ENCODE measurements at places on chromosomes 13 and 19.

DNA sequence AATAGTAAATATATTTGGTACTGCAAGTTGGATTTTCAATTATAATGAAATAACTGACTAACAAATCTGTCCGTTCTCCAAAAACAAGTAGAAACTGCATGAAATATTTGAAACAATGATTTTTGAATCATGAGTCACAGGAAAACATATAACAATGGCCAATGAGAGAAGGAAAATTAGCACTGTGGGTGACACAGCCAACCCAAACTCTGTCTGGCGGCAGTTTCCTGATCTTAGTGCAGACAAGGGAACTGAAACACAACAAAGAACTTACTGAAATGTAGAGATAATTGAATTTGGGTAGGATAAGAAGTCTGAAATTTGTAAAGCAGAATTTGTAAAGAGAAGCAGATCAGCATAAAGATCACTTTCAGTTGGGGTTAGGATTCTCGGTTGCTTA, 2743.3 kb upstream of the PCDH20 start:
- no peak for DNase-seq

DNA sequence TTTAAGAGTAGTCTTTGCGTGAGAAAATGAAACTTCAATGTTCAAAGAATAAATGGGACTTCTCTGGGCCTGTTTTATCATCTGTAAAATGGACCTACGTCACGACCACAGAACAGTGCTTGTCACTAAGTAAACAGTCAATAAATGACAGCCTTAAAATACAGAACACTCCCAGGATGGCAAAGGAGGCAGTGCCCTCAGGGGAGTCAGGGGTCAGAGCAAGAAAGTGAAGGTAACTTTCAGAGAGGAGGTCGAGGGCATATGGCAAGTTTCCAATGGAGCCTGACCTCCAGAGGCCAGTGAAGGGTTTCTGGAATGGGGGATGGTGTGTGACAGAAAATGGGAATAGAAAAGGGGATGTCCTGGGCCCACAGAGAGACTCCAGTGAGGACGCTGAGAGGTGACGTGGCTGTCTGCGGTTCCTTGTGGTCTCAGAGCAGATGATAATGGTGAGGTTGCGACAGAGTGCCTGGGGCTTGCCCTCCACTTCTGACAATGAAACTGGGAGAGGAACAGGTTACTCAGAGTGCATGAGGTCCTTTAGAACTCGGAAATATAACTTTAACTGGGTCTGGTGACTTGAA, 91.8 kb downstream of the UBL3 start:
- no peak for DNase-seq

GRCh38 chr13:21683034-21683733, 12.3 kb downstream of the FGF9 start:
- DNase-seq: no peak

- DNase-seq: no peak
Observed at GRCh38 chr19:47619763-47620162, 10.8 kb downstream of the BICRA start.

DNA sequence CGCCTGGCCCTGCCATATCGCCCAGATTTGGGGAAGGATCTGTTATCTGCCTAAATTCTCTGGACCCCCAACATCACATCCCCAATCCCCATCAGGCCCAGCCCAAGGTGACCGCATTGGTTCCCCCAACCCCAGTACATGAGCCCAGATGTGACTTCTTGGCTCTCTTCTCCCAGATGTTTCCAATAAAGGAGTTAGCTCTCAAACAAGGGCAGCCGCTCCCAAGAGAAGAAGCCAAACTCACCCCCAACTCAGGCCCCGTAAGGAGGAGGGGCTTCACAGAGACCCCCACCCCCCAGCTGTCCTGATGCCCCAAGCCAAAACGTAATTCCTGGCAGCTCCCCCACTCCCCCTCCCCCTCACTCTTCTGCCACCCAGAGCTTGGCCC, 6.9 kb downstream of the FBN3 start:
- DNase-seq: no peak

DNA sequence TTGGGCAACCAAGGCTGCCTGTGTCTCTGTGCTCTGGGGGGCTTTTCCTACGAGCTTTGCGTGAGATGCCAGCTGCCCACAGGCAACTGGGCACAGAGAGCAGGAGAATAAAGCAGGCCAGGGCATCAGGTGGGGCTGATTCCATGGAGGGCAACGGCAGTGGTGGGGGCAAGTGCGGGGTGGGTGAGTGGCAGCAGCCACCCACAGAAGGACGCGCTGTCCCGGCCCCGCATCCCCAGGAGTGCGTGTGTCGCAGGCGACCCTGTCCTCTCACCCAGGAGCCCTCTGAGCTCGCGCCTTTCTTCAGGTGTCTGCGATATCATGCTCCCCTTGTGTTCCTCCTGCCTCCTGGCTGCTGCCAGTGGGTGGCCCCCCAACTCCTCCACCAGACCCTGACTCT, 67.4 kb downstream of the MCF2L start:
- DNase-seq: no peak

DNA sequence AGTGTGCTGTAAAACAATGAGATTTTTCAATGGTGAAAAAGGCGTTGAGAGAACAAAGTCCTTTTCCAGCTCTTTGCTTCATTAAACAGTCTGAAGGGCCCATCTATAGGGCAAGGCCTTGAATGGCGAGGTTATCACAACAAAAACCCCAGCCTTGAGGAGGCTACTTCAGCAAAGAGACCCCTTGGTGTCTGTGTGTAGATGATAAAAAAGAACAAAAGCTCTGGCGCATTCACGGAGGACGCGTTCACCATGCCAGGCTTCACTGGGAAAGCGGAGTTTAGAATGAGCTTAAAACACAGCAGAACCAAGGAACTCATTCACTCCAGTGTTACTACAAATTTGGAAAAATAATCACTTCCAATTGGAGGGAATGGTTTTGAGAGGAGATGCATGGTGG, 530.0 kb upstream of the ARGLU1 start:
- DNase-seq: no peak

DNA sequence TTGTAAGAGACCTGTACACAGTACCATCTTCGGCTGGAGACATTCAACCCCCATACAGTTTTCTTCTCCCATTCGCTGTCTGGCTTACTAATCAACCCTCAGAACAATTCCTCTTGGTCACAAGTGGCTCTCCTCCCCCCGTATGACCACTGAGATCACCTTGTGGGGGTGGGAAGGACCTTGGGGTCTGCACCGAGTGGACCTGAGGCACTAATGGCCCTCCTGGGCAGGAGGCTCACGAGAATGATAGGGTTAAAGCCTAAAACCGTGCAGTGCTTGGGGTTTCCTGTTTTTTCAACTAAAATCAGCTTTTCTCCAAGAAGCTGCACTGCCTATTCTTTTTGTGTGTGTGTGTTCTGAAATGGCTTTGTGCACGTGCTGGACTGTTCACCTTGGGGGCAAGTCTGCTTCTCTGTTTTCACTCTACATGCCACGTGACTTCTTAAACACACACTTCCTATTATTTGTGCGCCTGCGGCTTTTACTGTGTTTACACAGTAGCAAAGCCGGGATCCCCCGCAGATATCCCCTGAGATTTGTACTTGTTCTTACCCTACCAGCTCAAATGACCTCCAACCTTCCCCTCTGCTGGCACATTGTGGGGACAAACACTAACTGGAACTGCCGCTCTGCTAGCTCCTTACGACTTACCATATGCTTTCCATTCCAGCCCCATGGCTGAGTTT, 12.3 kb downstream of the RBM26 start:
- DNase-seq: no peak

GRCh38 chr19:55092423-55093318, 17.0 kb downstream of the EPS8L1 start:
- DNase-seq: no peak

DNA sequence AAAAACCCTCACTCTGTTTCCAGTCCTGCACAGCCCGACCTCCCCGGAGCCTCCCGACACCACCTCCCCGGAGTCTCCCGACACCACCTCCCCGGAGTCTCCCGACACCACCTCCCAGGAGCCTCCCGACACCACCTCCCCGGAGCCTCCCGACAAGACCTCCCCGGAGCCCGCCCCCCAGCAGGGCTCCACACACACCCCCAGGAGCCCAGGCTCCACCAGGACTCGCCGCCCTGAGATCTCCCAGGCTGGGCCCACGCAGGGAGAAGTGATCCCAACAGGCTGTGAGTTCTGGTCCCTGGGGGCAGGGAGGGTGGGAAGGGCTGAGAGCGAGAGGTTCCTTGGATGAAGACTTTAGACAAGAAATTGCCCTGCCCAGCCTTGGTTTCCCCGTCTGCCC, 5.4 kb downstream of the MADCAM1 start:
- no peak for DNase-seq

- DNase-seq: no peak
Observed at GRCh38 chr19:3073931-3074595, 11.8 kb upstream of the TLE5 start.

- DNase-seq: no peak
Observed at GRCh38 chr13:76703216-76703615, 183.0 kb downstream of the KCTD12 start.

DNA sequence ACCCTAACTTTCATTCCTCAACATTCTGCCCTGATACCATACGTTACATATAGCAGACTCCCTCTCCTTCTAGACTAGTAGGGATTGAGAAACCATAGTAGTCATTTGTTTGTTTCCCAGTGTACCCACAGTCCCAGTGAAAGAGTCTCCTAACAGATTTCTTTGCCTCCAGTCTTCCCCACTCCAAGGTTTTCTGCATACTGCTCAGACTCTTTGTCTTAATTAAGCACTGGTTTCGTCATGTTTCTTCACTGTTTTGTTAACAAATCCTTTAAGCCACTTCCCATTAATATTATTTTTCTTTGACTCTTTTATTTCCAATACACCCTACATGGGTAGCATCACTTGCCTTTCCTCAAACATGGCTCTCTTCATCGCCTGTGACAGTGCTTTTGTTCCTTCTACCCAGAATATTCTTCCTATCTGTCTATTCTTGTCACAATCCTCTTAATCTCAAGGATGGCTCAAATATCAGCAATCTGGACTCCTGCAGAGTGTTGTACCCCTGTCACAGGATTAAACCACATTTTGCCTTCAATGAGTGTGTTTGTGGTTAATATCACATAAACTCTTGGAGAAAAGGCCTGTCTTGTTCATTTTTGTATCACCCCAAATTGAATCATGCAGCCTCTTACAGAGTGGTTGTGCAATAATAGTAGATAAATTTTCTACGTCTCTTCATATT, 92.7 kb upstream of the KLF12 start:
- DNase-seq: no peak

DNA sequence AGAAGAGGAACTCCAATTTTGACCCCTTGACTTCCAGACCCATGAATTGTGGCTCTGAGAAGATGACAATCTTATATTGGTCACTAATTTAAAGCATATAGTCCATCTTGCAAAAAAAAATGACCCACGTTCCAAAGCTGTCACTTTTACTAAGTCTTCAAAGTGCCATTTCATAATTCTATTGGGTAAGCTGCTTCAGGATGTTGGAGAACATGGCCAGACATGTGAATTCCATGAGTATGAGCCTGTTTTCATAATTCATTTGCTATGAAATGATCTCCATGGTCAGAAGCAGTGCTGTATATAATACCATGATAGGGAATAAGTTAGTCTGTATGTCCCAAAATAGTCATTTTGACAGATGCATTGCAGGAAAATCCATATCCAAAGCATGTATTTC, 1787.3 kb downstream of the SLITRK5 start:
- no peak for DNase-seq

GRCh38 chr13:94703721-94704314, 8.5 kb downstream of the SOX21 start:
- DNase-seq: no peak

DNA sequence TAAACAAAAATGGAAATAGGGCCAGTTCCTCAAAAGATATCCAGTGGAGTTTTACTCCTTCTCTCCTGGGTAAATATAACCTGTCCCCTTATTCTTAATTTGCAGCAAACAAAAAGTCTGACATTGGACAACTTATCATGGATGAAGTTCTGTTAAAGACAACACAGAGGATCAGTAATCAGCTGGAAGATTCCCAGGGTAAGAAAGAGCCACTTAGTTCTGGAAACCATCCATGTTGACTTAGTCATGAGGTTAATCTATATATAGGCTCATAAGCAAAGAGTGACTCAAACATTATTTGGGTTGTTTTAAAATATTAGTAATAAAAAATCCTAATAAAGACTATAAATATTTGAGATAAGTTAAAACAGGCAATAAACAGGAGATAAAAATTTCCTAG, 40.5 kb upstream of the EBPL start:
- DNase-seq: no peak

GRCh38 chr19:45218426-45218825, 26.8 kb downstream of the EXOC3L2 start:
- no peak for DNase-seq

- no peak for DNase-seq
Observed at GRCh38 chr19:47766670-47767069, 11.8 kb upstream of the SELENOW start.

GRCh38 chr19:43809762-43810696, 7.8 kb upstream of the LYPD5 start:
- no peak for DNase-seq

DNA sequence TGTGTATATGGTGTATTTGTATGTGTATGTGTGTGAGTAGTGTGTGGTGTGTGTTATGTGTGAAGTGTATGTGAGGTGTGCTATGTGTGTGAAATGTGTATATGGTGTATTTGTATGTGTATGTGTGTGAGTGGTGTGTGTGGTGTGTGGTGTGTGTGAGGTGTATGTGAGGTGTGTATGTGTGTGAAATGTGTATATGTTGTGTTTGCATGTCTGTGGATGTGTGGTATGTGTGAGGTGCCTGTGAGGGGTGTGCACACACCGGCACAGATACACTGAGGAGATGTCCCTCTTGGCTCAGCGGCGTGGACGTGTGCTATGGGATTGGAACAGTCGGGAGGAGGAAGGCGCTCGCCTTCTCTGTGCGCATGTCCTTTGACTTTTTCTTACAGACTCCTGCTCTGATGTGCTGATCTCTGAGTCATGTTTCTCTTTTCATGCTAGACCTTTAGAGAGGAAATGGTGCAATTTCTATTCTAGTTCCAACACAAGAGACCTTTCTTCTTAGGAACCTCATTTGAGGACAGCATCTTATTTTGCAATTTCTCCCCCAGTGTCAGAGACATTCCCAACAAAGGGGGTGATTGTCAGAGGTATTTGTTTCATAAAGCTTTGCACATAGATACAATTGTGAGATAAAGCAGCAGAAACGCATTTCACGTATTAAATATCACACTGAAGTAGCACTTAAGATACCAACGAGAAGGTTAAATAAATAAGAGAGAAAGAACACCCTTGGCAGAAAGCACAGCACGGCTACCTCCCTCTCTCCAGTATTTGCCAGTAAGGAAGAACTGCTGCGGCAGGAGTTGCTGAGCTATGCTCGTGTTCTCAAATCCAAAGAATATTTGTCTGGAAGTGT, 11.3 kb upstream of the TNFRSF19 start:
- no peak for DNase-seq

DNA sequence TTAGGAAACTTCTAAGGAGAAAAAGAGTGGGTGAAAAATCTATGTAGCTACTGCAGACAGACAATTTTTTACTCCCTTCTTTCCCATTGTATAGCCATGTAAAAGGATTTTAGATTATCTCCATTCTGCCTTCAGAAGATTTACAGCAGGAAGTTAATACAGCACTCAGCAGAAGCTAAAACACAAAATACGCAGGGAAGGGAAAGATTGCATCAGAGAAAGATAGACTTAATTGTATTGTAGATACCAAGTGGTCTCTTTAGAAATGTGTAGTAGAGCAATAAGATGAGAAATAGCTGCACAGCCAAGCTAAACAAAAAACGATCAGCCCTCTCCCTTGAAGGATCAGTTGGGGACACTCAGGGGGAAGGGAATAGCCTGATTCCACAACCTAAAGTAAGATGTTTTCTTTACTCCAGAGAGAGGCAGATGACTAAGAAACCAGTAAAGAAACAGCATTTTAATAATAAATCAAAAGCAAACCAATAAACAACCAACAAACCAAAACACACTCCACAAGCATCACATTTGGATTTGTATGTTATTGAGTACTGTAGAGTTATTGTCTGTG, 236.7 kb upstream of the SLITRK1 start:
- no peak for DNase-seq

GRCh38 chr19:39406656-39407409, at the start of gene ZFP36:
Gene ZFP36 (plus strand): TSS chr19:39406847. CDS start chr19:39406905, 58 bp downstream.
- DNase-seq: no peak
